T-cell (primary cell): ENCODE measurements at places on chromosomes 1 and 21. TPM values are rescaled to one million over a fixed set of nuclear protein-coding genes. Genes with fewer than 3 reads are reported as not detected.

The CD1D gene
- total RNA-seq: not detected

The ST6GALNAC5 gene
- not detected for total RNA-seq

GRCh38 chr1:59631561-59632255, 183.0 kb upstream of the HOOK1 start:
- no peak overlapping the region for H3K4me3 ChIP-seq
- H3K27ac ChIP-seq: no peak overlapping the region
- H3K4me1 ChIP-seq: no peaks in the 10 kb centered on the region
- no peaks in the 10 kb centered on the region for H3K36me3 ChIP-seq
- no peaks in the 10 kb centered on the region for H3K27me3 ChIP-seq

GRCh38 chr21:46307625-46308024, 16.0 kb downstream of the C21orf58 start:
- H3K4me1 ChIP-seq: no peaks in the 10 kb centered on the region
- peaks cover 2% of the 10 kb centered on the region for H3K36me3 ChIP-seq
- H3K4me3 ChIP-seq: no peak overlapping the region
- H3K27ac ChIP-seq: no peak overlapping the region
- H3K27me3 ChIP-seq: no peaks in the 10 kb centered on the region
- no peak for DNase-seq

GRCh38 chr1:204989266-204990058, 53.5 kb upstream of the CNTN2 start:
- no peaks in the 10 kb centered on the region for H3K36me3 ChIP-seq
- no peak overlapping the region for H3K4me3 ChIP-seq
- H3K4me1 ChIP-seq: peaks cover 12% of the 10 kb centered on the region
- H3K27ac ChIP-seq: no peak overlapping the region

- DNase-seq: no peak
- H3K4me1 ChIP-seq: no peaks in the 10 kb centered on the region
- H3K36me3 ChIP-seq: no peaks in the 10 kb centered on the region
These were observed 73.4 kb upstream of the EDN2 start for GRCh38 chr1:41557751-41558455.

- no peaks in the 10 kb centered on the region for H3K36me3 ChIP-seq
- no peak for DNase-seq
- H3K4me3 ChIP-seq: peak overlapping the region; percentile 68
- H3K27me3 ChIP-seq: no peaks in the 10 kb centered on the region
- H3K4me1 ChIP-seq: peaks cover 6% of the 10 kb centered on the region
These were observed 759 bp downstream of the GPR157 start for GRCh38 chr1:9128166-9128519.
